ENCODE measurements at places on chromosomes 2 and 18.

DNA sequence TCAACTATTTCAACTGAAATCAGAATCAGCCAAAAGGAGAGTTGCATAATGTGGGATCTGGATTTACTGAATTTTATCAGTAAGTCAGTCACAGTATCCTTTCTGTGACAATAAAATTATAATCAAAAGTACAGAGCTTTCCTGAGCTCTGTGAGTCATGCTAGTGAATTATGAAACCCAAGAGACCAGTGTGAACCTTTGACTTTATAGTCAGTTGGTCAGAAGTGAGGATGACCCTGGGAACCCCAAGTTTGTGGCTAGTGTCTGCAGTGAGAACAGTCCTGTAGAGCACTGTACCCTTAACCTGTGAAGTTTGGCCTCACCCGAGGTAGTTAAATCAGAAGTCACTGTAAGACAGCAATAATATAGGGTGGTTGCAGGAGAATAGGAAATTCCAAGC is 381.7 kb downstream of the CDH19 start:
- no peak for DNase-seq

DNA sequence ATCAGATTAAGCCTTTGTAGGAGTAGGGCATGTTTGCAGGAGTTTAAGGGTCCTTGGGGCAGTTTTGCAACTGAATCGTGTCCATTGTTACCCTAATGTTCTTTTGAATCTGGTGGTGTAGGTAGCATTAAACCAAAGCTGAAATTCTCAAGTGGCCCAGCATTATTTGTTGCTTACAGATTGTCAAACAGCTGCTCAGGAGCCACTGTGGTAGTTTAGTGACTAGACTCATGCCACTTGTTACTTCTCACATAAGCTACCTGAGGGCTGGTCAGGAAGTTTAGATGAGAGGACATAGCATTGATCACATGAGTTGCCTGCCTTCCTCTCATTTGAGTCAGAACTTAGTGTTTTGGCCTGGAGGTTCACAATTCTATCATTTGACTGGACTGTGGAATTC is 157.6 kb downstream of the HAUS1 start:
- no peak for DNase-seq

- DNase-seq, result no peak
Measured at GRCh38 chr2:190515687-190516086, 18.8 kb downstream of the NEMP2 start.

GRCh38 chr2:145617906-145618305 is 1098.0 kb upstream of the ZEB2 start:
- no peak for DNase-seq

- DNase-seq, result no peak
Measured at GRCh38 chr2:114022360-114023085, 132.6 kb downstream of the ACTR3 start.

GRCh38 chr2:15263976-15264685 is 297.0 kb downstream of the NBAS start:
- no peak for DNase-seq

DNA sequence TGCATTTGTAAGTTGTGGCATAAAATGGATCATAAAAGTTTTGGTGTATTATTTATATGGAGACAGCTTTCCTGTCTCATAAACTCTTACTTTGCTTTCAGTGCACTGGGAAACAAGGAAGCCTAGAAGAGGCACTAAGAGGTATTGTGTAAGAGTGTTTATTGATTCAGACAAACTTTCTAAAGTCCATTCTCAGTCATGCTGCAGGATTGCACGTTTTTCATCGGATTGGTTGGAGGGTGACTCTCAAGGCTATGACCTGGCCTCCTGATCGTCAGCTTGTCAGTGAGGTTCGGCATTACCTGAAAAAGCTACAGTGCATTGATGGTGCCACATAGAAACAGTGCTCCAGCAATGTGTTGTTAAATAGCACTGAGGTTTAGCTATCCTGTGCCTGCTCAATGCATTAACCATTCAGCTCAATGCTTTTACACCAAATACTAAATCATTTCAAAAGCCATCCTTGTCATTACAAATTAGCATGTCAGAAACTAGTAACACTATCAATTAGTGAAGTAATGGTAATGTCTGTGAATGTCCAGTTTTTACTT is 545.5 kb downstream of the CBLN2 start:
- DNase-seq, result no peak

- DNase-seq, result no peak
Measured at GRCh38 chr18:54135216-54135615, 89.3 kb downstream of the MBD2 start.

DNA sequence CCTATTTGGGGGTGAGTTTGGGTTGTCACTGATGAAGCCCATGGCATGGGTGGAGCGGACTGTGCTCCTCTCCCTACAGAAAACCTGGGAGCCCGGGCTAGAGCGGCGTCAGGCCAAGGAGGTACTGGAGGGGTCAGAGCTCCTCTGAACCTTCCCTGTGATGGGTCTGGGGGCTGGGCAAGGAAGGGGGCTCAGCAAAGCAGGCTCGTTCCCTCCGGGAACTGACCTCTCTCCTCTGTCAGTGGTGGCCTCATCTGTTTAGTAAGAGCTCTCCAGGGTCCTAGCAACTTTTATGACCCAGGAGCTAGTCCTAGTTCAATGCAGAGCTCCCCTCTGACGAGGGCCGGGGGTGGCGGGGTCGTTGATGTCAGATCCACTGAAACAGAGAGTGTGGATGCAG is 62.4 kb upstream of the OTOF start:
- DNase-seq, result no peak

GRCh38 chr18:56627991-56628390 is 10.4 kb downstream of the TXNL1 start:
- no peak for DNase-seq

- DNase-seq, result no peak
Measured at GRCh38 chr2:73889206-73889605, 3.6 kb upstream of the ACTG2 start.

GRCh38 chr2:216343221-216343980 is 28.9 kb downstream of the MARCHF4 start:
- DNase-seq, result no peak

GRCh38 chr18:72866442-72866900 is 1.3 kb downstream of the NETO1 start:
- no peak for DNase-seq

DNA sequence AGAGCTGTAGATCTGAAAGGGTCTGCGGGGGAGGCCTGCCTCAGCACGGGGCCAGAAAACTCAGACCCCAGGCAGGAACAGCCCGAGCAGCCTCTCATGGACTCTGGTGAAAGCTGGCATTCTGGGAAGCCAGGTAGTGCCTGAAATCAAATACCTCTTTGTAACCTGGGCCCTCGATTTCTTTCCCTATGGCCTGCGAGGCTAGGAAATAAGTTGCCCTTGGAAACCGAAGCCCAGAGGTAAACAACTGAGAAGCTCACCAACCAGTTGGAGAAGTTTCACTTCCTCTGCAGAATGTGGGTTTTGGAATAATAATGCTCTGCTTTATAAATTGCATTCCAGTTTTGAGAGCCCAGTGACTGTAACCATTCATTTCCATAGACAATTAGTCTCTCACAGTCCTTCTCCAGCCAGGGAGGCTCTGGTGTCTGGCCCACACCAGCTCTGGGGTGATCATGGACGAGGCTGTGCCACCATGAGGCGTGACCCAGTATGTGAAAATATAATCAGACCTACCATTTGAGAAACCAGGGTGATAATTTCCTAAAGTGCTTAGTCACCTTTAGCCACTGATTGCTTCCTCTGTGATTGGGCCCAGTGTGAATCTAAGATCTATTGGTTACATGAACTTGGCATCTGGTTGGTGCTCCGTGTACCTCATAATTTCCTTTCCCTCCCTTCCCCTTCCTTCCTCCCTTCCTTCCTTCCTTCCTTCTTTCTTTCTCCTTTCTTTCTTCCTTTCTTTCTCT is 133.1 kb upstream of the PELI1 start:
- DNase-seq, result peak; percentile 6

- no peak for DNase-seq
Measured at GRCh38 chr2:165078913-165079312, 123.6 kb upstream of the SLC38A11 start.
